ENCODE measurements at places on chromosomes 1 and 21.
A peak's percentile ranks its signal among the peaks of the same experiment; 100 is the strongest.

GRCh38 chr1:103111926-103112325 lies 3.6 kb upstream of the COL11A1 start:
- DNase-seq, result no peak

DNA sequence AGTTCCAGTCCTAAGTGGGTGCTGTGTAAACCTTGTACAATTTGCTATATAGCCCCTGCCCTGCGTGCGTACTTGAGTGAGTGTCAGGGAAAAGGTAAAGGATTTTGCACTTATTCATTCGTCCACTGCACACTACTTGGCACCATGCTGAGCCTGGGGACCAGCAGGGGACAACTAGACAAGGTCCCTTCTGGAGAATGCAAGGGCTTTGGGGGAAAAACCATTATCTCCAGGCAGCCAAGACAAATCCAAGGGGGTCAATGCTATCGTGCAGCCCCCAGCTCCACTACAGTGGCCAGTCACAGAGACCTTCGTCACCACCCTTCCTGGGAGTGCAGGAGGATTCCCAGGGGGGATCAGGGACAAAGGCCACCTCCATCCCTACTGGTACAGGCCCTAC lies 39.7 kb downstream of the MATN1 start:
- no peak for DNase-seq

DNA sequence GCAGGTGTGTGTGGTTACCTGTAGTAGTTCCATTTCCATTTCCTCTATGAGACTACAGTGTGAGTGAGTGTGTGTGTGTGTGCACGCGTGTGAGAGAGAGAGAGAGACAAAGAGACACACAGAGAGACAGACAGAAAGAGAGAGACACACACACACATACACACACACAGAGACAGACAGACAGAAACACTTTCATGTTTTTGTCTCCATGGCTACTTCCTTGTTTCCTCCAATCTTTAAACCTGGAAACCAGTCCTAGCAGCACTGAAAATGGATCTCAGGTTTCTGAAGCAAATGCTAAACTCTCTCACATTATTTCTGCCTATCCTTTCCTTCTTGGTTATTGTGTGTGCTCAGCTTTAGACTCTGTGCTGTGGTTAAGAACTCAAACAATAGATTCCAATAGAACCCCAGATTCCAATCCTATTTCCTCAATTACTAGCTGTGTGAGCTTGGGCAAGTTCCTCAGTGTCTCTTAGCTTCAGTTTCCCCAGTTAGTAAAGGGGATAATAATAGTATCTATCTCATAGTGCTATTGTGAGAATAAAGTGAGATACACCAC lies 22.4 kb upstream of the ABCD3 start:
- DNase-seq, result no peak

DNA sequence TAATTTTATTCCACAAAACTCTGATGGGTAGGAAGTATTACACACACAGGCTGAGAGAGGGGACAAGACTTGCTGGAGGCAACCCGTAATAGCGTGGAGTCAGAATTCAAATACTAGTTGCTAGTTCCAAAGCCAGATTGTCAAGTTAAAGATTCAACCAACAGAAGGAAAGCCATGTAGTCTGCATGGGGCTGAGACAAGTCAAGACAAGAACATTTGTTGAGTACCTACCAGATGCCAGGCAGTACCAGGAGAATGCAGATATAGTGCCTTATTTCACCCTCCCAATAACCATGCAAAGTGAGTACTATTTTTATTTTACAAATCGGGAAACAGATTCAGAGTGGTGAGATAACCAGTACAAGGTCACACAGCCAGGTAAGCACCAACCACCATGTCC lies 110.4 kb upstream of the SPATA6 start:
- DNase-seq, result no peak

DNA sequence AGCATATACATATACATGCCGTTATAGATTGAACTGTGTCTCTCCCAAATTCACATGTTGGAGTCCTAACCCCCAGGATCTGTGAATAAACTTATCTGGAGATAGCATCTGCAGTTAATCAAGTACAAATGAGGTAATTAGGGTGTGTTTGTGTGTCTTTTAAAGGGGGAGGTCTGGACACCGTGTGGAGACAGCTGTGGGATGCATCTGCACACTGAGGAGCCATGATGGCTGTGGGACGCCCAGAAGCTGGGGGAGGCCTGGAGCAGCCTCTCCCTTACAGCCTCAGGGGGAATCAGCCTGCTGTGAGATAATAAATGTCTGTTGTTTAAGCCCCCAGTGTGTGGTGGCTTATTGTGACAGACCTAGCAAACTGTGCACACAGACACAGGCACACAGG lies 51.8 kb upstream of the COL18A1 start:
- DNase-seq, result no peak

DNA sequence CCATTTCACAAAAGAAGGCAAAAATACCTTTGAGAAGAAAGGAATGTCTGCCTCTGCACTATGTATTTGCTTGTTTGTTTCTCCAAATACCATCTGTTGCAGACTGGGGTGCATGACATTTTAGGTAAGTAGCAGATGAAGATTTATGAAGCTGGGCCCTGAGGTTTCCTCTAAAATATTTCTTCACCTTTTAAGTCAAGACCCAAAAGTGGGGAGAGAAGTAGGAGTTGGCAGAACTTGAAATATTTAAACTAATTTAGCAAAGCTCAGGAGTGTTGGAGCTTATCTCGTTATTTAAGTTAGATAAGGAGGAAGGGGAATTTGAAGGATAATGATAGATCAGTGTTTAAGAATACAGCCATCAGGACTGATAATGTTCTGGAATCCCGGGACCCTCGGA lies 152.9 kb downstream of the DHRS3 start:
- no peak for DNase-seq

- no peak for DNase-seq
Measured at GRCh38 chr1:78090472-78091133, 44.8 kb downstream of the GIPC2 start.

DNA sequence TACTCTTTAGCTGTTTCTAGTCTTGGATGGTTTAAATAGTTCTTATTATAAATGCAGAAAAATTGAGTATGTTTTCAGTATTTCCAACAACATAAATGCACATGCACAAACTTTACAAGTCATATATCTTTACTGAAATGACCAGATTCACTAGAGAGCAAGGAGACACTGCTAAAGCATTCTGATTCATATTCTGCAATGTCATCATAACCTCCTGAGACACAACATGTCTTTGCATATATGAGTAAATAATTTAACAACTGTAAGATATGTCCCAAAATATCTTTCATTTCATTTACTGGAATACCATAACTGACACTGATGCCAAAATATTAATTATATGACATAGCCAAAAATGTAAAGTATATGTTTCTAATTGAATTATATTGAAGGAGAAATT lies 16.8 kb upstream of the SAMSN1 start:
- DNase-seq, result no peak

GRCh38 chr21:20592463-20592862 lies 405.7 kb upstream of the NCAM2 start:
- DNase-seq, result no peak

- no peak for DNase-seq
Measured at GRCh38 chr1:8536515-8536914, 218.6 kb downstream of the SLC45A1 start.

GRCh38 chr1:86695400-86695799 lies 9.0 kb upstream of the SH3GLB1 start:
- no peak for DNase-seq

DNA sequence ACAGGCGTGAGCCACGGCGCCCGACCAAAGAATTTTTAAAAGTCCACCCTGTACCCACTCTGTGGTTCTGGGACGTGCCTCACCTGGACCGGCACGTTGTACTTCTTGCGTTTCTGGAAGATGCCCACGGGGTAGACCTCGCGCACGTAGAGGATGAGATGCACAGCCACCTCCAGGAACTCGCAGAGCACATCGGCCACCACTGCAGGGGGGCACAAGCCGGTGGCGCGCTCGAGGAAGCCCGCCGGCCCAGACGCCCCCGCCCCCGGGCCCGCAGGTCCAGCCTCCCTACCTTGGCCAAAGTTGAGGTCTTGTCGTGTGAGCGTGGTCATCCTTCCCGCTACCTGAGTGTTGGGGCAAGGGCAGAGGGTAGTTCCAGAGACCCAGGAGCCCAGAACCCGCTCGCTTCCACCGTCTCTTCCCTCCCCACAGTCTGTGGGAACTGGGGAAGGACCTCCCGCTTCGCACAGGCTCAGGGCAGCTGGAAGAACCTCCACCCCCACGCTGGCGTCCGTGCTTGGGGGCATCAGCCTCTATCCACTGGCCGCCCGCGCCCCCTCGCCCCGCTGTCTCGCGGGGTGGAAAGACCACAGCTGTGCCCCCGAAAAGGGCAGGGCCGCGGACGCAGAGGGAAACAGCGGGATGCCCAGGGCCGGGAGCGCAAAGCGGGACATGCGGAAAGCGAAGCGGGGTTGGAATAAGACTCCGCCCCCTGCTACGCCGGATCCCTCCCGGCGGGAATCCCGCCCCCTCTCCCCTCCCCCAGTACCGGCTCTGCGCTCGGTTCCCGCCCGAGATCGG lies 478 bp downstream of the MAD2L2 start:
- peak; percentile 8 for DNase-seq

GRCh38 chr21:44486302-44486701 lies 31.0 kb downstream of the LRRC3 start:
- DNase-seq, result no peak

DNA sequence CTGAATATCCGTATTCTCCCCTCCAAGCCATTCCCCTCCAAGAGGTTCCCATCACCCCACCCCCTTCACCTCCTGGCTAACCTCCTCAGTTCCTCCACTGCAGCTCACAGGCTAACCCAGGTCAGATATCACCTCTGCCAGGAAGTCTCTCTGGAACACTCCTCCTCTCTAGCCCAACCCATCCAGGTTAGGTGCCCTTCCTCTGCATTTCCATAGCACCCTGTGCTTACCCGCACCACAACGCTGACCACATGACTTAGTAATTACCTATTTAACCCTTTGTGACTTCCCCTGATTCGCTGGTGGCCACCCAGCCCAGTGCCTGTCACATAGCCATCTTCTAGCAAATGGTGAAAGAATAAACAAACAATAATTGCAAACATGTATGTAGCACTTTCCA lies 49.5 kb upstream of the IFFO2 start:
- no peak for DNase-seq

DNA sequence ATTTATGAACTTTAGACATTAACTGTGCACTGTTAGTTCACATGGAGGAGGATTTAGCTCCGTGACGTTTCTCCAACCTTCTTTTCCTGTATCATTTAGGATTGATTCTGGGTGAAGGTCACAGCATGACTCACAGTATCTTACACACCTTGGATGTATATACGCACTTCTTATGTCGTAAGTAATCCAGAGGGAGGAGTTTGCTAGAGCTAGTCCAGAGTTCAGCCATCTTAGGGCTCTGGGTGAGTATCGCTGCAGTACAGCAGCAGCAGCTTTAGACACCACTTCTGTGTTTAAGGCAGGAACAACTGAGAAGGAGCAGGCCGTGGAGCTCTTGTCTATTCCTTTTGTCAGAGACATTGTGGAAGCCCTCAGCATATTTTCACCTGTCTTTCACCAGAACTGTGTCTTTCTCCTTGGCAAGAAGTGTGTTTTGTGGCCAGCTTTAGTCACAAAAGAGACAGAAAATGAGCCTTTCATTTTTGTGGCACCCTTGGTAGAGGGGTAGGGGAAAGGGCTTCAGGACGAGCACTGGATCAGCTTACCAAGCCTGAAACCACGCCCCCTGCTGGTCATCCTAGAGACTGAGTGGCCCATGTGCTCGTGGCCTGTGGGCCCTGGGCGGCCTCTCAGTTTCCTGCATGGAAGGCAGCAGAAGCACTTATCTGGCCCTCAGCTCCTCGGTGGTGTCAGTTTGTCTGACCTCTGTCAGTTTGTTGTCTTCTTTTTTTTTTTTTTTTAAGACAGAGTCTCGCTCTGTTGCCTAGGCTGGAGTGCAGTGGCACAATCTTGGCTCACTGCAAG lies 64.0 kb downstream of the ADARB1 start:
- peak; percentile 59 for DNase-seq

GRCh38 chr1:185318431-185319138 lies 1.5 kb upstream of the IVNS1ABP start:
- no peak for DNase-seq

GRCh38 chr1:223553957-223554356 lies 111.5 kb downstream of the CAPN8 start:
- no peak for DNase-seq

DNA sequence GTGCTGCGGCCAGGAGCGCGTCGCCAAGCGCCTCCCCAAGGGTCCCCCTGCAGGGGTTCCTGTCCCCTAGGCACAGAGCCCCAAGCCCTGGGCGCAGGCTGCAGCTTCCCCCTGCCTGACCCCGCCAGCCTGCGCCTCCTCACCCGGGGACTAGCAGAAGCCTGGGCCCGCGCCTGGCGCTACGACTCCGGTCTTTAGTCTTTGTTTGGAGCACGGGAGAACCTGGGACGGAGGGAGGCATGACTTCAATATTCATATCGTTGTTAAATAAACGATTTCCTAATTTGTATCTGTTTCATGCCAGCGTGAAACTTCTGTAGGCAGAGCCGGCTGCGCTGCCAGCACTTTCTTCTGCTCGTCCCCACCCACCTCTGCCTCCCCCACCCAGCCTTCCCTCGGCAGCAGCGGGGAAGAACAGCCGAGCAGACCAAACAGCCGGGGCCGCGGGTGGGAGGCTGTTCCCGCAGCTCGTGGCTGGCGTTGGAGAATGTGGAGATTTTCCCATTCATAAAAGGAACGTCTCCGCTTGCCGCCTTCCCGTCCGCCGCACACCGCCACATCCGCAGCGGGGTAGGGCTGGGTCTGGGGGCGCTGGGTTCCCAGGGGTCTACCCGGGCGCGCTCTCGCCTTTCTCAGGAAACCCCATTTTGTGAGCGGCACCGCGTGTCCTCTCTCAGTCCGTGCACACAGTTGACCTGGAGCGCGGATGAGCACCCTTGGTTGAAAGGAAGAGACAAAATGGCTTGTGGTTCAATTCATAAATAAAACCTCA lies 777 bp upstream of the TRIM67 start:
- DNase-seq, result no peak

- no peak for DNase-seq
Measured at GRCh38 chr21:32046191-32046590, 173.4 kb downstream of the HUNK start.

- no peak for DNase-seq
Measured at GRCh38 chr21:21051109-21052055, 53.2 kb downstream of the NCAM2 start.

GRCh38 chr21:31846690-31847089 lies 26.1 kb upstream of the HUNK start:
- no peak for DNase-seq

- DNase-seq, result no peak
Measured at GRCh38 chr1:208788013-208788540, 543.9 kb upstream of the PLXNA2 start.

DNA sequence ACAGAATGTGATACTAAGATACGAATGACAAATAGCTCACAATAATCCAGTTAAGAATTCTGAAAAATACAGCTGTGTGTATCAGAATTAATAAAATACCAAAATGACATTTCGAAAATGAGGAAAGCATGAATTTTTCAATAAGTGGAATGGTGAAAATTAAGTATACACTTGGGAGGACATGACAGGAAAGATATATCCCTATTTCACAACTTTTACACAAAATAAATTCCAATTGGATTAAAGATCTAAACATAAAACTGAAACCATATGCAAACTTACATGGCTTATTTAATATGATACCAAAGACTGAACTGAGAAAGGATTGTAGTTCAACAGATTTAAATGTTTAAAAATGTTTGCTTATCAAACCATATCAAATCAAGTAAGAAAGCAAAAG lies 510.4 kb upstream of the ADAMTS5 start:
- DNase-seq, result no peak

GRCh38 chr1:154137888-154138287 lies 17.0 kb downstream of the NUP210L start:
- DNase-seq, result no peak

All from activated T-helper 9 cell treated with anti-CD3 and anti-CD28 coated beads, Interleukin-2, amount 50 U/mL, for 16 hours (primary cell).